ENCODE measurements at places on chromosomes 2 and 18.

DNA sequence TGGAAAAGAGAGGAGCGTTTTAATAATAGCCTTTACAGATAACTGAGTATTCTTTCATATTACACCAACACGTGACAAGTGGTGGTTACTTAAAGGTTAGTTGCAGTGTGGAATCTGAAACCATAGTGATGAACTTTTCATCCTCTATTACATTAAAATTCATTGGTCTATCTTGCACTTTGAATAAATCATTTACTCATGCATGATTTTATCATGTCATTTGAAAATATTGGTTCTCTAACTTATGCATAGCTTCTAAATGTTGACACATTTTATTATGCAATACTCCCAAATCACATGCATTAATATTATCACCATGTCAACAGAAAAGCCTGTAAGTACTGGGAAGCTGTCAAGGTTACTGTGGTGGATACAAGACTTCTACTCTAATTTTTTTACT lies 1432.2 kb downstream of the LRP1B start:
- DNase-seq, result no peak

GRCh38 chr18:44323125-44323524 lies 357.6 kb upstream of the SETBP1 start:
- no peak for DNase-seq

- no peak for DNase-seq
Observed at GRCh38 chr2:107197594-107198294, 311.8 kb upstream of the ST6GAL2 start.

- no peak for DNase-seq
Observed at GRCh38 chr2:25620077-25620476, 53.3 kb downstream of the DTNB start.

- no peak for DNase-seq
Observed at GRCh38 chr18:76937597-76937996, 115.2 kb downstream of the ZNF236 start.

- DNase-seq, result no peak
Observed at GRCh38 chr18:3691705-3692104, 241.7 kb downstream of the TGIF1 start.

DNA sequence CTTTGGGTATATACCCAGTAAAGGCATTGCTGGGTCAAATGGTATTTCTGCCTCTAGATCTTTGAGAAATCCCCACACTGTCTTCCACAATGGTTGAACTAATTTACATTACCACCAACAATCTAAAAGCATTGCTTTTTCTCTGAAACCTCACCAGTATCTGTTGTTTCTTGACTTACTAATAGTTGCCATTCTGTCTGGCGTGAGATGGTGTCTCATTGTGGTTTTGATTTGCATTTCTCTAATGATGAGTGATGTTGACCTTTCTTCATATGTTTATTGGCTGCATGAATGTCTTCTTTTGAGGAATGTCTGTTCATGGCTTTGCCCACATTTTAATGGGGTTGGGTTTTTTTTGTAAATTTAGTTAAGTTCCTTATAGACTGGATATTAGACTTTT lies 382.6 kb upstream of the ZNF804A start:
- DNase-seq, result no peak

- DNase-seq, result no peak
Observed at GRCh38 chr2:41940060-41940744, 107.6 kb upstream of the PKDCC start.

DNA sequence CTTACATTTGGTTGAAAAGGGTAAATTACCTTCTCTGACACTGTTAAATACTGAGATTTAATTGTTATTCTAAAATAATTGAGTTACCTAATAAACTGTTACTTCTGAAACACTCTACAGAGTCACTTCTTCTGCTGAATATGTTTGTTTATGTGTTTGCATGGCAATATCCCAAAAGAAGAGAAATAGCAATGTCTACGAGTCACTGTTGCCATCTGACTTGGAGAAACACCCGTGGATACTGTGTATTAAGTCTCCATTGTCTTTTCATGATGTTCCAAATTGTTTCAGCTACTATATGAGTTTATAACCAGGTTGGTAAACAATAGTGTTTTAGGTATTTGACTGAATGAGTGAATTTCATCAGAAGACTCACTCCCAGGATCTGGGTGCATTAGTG lies 754.2 kb upstream of the ID2 start:
- no peak for DNase-seq

DNA sequence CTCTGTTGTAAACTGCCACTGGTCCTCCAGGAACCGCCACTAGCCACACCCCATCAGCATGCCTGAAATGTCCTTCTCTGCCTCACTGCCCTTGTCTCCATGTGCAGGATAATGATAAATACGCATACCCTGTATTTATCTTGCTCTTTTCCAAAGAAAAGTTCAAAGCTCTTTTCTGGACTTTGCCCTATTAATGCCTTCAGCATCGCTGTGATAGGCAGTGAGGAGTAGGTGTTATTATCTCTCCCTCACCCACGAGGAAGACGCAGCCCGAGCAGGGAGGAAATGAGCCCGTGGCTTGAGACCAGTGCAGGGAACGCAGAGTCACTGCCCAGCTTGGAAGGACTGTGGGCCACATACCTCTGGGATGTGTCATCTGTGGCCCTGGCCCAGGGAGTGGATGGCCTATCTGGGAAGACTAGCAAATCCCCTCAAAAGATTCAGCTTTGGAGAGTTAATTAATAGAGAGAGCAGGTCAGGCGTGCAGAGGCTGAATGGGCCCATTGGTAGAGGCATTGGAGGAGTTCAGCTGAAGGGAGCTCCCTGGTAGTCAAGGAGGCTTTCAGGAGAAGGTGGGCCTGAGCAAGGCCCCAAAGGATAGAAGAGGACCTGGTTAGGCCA lies 39.5 kb upstream of the MCFD2 start:
- DNase-seq, result no peak

DNA sequence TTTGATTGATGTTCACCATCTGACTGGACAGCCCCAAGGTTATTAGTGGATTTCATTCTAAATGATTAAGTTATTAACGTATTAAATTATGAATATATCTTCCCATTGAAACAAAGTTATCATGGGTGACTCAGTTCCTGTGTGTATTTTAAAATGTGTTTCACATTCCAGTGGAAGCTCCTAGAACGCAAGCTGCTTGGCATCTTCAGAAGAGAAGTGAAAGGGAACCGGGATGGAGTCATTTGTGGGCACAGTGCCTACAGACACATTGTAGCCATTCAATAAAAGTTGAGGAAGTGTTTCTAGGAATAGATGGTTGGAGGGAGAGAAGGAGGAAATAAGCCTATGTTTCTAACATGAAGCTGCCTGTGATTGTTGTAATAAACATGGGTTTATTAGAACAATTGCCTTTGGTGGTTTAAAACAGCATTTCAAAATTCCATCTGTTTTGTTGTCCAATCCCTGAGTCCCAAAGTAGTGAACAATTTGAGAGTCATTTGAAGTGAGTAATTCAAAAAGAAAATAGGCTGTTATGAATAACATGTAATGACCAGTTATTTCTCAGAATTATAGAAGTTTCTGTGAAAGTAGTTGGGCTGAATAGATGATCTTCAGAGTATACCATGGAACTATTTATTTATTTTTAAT lies 143.5 kb downstream of the PKP4 start:
- peak; percentile 18 for DNase-seq

GRCh38 chr2:239778042-239778851 lies 246.9 kb downstream of the NDUFA10 start:
- DNase-seq, result no peak

- no peak for DNase-seq
Observed at GRCh38 chr2:145323512-145323911, 803.6 kb upstream of the ZEB2 start.

DNA sequence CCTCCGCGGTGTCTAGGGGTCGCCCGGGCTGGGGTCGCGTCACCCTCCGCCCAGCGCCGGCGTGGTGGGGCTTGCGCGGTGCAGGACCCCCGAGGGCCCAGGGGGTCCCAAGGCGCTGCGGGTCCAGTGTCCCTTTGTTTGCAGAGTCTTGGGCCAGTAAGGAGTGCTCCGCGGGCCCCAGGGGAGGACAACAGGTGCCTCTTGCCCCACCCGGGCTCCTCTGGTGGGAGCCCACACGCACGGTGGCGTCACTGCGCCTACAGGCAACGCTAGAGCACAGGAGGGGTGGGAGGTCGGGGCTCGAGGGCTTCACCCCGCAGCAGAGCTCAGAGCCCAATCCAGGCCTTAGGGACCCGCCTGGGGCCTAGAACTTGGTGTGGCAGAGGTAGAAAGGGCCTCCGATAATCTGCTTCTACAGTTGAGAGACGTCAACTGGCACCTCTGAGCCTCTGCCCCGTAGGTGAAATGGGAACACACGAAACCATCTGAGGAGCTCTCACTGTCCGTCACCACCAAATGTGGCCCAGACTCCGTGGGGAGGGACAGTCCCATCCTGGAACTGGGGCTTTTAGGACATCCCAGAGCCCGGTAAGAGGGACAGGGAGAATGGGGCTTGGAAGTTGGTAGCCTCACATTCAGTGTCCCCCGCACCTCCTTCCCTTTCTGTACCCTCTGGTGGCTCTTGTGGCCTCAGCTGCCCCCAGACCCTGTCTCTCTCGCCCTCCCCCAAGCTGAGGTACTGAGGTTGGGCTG lies 1.4 kb downstream of the ARID5A start:
- DNase-seq, result no peak

DNA sequence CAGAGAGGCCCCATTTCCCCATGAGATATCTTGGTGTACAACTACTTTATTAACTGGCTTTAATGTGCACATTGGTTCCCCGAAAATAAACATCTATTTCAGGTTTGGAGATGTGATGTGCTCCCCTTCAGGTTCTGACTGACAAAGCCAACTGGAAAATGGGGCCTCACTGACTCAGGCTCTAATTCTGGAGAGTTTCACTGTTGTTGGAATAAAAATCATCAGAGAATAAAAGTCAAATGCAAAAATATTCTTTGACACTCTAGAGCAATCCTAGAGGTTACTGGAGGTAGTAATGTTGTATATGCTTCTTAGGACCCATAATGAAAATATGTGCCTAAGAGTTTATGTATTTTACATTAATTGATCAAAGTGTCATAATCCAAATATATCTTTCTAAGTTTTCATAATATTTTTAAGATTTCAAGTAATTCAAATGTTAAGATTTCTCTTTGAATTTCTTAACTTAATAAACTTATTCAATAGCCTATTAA lies 189.9 kb upstream of the COL3A1 start:
- DNase-seq, result no peak

GRCh38 chr2:212683346-212684097 lies 144.9 kb upstream of the ERBB4 start:
- DNase-seq, result no peak

DNA sequence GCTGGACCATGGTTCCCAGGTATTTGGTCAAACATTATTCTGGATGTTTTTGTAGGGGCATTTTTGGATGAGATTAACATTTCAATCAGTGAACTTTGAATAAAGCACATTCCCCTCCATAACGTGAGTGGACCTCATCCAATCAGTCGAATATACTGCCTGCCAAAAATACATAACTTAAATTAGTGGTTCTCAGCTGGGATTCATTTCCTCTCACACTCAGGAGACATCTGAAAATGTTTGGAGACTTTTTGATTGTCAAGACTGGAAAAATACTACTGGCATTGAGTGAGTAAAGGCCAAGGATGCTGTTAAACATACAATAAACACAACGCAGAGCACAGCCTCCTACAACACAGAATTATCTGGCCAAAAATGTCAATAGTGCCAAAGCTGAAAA lies 198.2 kb downstream of the MYO1B start:
- DNase-seq, result no peak

DNA sequence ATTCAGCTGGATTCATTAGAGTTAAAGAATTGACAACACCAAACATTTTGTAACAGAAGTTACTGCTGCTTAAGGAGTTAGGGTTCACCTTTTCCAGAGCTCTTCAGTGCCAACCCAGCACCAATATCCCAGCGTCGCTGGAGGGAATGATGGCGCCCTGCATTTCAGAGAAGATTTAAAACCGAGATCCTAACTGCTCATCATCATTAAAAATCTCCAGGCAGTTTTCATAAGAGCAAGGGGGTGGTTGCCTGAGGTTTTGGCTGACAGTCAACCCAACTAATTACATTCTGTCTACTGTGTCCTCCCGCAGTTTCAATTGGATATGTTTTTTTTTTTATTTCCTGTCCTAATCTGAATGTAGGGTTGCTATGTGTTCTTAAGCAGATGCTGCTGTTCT lies 509.6 kb upstream of the TCF4 start:
- no peak for DNase-seq

GRCh38 chr2:170024721-170025120 lies 153.2 kb upstream of the MYO3B start:
- DNase-seq, result no peak

GRCh38 chr2:85188852-85189251 lies 55.7 kb downstream of the TCF7L1 start:
- no peak for DNase-seq

- no peak for DNase-seq
Observed at GRCh38 chr2:203728321-203728720, 21.9 kb downstream of the CD28 start.

DNA sequence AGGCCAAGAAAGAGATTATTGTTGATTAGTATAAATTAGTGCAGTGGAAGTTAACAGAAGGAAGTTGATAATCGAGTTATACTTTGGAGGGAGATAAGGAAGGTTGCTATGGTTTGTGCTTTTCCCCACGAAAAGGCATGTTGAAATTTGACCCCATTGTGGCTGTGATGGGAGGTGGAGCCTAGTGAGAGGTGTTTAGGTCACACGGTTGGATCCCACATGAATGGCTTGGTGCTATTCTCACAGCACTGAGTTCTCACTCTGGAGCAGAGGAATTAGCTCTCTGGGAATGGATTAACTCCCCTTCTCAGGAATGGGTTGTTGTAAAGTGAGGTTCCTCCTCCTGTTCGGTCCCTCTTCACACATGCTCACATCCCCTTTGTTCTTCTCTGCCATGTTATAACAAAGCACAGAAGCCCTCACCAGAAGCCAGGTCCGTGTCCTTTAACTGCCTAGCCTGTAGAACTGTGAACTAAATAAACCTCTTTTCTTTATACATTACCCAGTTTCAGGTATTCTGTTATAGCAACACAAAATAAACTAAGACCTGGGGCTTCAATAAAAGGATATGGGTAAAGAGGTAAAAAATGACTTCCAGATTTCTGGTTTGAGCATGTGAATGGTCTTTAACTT lies 21.9 kb downstream of the PIGN start:
- no peak for DNase-seq

GRCh38 chr2:71606244-71606643 lies 152.9 kb downstream of the DYSF start:
- no peak for DNase-seq

GRCh38 chr2:120631236-120631635 lies 104.4 kb upstream of the GLI2 start:
- DNase-seq, result no peak

DNA sequence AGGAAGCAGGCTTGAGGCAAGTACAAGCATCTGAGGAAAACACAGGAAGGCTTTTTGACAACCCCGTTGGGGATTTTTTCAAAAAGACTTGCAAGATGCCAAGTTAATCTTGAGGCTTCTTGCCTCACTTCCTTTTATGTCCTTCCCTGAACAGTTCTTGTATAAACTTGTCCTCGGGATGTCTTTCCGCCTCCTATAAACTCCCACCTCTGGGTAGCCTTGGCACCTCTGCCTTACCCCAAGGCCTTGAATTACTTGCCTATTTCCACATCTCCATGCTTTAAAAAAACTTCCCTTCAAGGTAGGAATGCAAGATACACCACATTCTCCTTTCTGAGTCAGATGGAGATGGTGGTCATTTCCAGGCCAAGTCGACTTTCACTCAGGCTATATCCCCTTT lies 106.4 kb upstream of the RBBP8 start:
- no peak for DNase-seq

All from hippocampal formation (tissue), 2 donors.